ENCODE measurements at places on chromosomes 5 and 9.

DNA sequence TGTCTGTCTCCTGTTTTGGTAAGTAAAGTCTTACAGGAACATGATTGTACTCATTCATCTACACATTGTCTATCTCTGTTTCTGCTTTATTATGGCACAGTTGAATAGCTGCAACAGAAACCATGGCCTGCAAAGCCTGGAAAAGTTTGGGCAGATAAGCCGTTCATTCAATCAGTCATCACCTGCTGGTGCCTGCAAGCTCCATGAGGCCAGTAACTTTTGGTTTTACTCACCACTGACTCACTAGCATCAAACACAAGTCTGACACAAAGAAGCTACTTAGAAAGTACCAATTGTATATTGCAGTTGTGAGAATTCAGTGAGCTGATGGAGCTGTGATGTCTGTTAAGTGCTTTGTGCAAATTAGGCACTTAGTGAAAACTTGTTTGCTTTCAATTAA, 373.6 kb upstream of the SGCD start:
- no peak for DNase-seq

- no peak for DNase-seq
These were observed 741.0 kb upstream of the RIOK2 start for GRCh38 chr5:97923997-97924396.

DNA sequence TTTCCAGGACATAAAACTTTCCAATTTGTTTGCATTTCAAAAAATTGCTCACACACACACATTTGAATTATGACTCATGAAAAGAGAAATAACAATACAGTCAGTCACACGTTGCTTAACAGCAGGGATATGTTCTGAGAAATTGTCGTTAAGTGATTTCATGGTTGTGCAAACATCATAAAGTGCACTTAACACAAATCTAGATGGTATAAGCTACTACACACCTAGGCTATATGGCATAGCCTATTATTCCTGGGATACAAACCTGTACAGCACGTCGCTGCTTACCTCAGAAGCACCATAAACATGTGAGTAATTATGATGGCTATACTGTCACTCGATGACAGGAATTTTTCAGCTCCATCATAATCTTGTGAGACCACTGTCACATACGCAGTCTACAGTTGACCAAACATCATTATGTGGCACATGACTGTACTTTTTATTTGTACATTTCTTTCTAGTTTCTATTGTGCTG, 378.2 kb downstream of the ACTL7B start:
- no peak for DNase-seq

- no peak for DNase-seq
These were observed 429.1 kb downstream of the NR2F1-AS1 start for GRCh38 chr5:93151896-93152295.

DNA sequence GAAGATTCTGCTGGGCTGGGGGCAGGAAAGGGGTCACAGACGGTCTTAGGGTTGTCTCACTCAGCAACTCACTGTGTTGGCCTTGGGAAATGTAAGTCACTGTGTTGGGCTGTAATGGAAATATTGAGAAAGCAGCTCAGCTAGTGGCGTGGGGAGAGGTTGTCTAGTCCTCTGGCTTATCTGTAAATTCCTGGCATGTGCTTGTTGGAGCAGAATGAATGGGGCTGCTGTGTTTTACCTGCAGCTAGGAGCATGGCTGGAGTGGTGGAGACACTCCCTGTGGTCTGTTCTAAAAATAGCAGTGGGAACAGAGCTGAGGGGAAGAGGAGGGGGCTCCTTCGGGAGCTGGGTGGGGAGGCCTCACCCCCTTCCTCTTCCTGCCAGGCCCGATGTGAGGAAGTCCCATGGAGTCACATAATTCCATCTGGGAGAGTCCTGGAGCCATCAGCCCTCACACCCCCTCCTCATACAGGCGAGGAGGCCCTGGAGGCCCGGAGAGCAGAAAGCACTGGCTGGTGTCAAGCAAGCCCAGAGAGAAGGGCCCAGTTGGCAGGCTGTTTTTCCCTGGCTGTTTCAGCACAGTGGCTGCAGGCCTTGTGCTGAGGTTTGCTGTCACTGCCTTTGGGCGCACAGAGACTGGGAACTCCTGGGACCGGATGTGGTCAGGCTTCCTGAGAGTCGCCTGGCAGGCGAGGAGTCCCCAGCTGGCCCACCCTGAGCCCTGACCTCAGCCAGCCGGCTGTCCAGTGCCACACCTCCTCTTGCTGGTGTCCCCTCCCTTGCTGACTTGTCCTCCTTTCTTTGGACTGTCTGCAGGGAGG, 84.9 kb downstream of the RGS3 start:
- peak; percentile 30 for DNase-seq

DNA sequence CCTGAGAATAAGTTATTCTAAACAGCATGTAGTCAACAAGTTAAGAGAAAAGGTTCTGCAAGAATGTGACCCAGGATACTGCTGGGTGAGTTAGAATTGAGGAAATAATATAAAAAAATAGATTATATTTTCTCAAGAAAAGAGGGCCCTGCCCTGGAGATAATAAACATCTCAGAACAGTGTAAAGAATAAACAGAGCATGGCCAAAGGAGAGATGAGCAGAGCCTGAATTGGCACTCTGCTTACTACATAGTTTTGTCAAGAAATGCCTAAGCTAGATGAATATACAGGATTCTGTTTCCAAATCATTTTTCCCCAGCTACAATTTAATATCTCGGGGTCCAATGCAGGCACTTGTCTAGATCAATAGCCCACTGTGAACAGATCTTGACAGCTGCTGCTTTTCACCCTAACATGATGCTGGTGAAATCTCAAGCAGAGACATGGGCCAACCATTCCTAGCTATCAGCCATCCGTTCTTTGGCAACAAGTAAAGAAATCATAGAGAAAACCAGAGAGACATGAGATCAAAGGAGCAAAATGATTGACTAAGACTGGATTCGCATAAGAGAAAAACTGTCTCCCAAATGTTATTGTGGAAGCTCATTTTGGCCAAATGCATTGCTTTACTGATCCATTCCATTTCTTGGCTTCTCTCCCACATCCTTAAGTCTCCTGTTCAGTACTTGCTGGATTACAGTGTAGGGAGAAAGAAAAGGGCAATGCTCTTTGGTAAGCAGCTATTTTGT, 173.2 kb downstream of the PRELID2 start:
- no peak for DNase-seq

- no peak for DNase-seq
These were observed 40.8 kb upstream of the CLK4 start for GRCh38 chr5:178667688-178668087.
